Posterior cingulate gyrus (tissue), 11 donors: ENCODE measurements at places on chromosomes 5 and 9.

- no peak for DNase-seq
Measured at GRCh38 chr5:15496886-15497285, 3.1 kb upstream of the FBXL7 start.

DNA sequence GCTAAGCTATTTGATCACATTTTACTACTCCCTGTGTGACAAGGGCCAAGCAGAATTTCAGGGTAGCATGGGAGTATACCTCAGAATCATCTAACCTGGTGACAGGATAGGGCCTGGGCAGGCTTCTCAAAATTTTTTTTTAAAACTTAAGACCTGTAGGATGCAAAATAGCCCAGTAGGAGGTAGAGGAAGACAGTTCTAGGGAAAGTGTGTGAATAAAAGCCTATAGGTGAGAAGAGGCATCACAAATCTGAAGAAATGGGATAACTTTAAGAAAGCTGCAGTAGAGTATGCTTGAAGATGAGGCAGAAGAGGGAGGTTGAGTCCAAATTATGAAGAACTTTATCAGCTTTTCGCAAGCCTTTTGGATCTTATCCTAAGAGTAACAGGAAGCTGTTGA is 32.3 kb downstream of the CNTRL start:
- DNase-seq, result no peak

DNA sequence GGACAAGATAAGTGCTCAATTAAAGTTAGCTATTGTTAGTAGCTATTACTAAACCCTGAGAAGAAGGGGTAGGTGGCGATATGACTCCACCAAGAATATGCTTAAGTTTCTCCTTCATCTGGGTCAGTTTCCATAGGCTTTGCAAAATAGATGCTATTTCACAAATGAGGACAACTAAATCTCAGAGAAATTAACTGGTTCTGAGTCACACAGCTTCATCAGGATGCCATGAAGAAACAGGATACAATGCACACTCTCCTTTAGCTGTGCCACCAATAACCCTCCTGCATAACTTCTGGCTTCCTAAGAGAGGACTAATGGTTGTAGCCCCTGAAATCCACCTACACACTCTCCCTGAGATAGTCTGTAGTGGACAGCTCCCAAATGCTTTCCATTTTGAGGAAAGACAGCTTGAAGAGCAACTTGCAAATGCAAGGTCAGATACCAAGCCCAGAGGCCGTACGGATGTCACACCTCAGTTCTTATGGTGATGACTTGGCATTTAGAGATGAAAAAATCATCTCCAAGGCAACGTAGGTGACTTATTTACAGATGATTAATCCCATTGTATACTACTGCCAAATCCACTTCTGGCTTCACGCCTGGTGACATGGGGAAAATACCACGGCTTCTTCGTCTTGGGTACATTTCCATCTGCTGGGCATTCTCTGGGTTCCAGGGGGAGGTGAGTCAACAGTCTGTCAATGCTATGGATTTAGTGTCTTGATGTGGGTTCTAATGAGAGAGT is 251.4 kb upstream of the IL12B start:
- DNase-seq, result no peak

DNA sequence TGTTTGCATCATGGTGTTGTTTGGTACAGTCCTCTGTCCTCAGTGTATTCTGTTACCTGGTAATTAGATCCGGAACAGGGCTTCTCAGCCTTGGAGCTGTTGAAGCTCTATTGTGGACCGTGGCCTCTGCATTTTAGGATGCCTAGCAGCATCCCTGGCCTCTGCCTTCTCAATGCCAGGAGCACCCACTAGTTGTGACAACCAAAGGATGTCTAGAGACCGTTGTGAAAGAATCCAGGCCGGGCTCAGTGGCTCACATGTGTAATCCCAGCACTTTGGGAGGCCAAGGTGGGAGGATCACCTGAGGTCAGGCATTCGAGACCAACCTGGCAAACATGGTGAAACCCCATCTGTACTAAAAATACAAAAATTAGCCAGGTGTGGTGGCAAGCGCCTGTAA is 159.6 kb downstream of the CACNA1B start:
- DNase-seq, result no peak

GRCh38 chr5:160119905-160120266 is 636 bp upstream of the PWWP2A start:
- no peak for DNase-seq

GRCh38 chr5:148781766-148782165 is 44.6 kb upstream of the ADRB2 start:
- no peak for DNase-seq

- no peak for DNase-seq
Measured at GRCh38 chr9:88339317-88339716, 48.9 kb upstream of the SPIN1 start.

DNA sequence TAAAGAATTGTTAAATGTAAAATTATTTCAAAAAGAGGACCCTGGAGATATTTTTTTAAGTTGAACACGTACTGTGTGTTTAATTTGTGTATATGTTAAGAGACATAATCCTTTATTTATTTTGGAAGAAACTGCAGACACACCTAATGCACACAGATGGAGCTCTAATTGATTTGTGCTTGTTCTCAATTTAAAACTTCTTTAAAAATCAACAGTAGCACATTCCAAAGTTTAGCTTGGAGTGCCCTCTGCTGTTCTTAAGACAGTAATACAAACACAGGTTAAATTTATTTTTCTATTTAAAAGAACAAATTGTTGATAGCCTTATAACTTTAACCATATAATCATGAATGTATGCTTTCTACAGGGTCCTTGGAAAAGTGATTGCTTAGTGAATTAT is 277.6 kb upstream of the ADAMTS16 start:
- no peak for DNase-seq

- no peak for DNase-seq
Measured at GRCh38 chr5:83503662-83504061, 32.1 kb downstream of the VCAN start.

- DNase-seq, result no peak
Measured at GRCh38 chr9:121274851-121275250, 6.9 kb downstream of the GSN start.

DNA sequence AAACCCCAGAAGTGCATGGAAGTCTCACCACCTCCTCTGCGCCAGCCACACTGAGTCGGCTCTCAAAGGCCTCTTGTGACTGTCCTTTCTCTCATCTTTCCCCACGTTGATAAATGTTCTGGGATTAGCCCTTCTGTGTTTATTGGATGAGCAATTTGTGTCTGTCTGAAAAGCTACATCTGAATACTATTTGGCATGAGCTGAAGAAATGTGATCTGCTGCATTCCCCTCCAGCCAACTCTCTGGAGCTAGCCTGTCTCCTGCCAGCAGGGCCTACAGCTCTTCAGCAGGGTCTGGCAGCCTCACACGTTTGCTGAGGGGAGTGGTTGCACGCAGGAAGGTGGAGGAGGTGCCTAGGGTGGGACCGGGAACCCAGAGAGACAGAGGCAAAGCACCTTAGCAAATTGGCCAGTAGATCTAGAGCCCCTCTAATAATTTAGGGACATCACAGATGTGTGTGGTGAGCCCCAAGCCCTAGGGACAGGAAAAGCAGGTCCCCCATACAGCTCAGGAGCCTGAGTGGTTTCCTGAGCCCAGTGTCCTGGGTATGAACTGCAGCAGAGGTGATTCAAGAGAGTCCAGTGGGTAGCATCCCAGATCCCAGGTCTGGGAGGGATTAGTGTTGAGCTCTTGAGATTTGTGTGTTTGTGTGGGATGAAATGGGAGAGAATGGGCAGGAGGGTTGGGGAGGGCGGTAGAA is 20.5 kb upstream of the B4GALT1 start:
- no peak for DNase-seq

GRCh38 chr9:134146774-134147493 is 11.1 kb downstream of the WDR5 start:
- DNase-seq, result no peak

DNA sequence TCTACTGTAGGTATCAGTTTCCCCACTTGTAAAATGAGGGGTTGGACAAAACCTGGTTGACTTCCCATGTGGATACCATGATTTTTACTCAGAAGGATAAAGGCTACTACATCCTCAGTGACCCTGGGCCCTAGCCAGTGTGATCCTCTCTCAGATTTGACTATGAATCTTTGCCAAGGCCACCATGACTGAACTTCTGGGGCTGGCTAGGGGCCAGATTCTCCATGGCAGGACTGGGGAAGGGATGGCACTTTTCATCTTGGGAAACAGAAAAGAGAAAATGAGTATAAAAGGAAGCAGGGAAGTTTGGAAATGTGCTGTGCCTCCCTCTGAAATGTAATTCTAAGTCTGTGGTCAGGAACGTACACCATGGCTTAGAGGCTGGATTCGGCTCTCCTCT is 1.4 kb upstream of the FSTL4 start:
- no peak for DNase-seq

DNA sequence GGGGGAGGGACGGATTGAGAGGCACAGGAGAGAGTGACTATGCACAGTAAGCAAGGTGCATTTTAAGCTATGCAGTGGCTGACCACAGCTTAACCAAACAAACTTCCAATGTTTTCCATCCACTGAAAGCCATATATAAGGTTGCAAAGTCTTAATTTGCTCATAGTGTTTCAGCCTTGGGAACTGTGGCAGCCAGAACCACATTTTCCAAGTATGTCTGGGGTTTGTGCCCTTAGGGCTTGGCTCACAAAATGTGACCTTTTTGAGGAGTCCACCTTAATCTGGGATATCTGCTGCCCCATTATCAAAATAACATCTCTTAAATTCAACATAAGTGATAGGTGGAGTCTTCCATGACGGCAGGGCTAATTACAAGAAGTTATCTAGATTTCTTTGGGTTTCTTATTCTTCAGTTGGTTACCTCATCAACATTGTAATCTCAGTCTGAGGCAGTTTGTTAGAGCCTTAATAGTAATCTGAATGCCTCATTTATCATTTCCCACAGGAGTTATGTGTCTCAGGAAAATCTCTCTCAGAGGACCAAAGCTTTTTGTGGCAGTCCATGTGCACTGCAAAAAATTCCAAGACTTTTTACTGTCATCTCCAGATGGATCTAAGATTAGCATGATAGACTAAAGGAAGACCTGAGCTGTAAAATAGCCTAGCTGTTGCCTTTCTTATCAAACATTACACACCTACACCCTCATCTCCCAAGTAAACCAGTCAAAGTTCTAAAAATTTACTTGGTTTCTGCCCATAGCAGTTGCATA is 15.2 kb upstream of the UBQLN1 start:
- no peak for DNase-seq

- no peak for DNase-seq
Measured at GRCh38 chr5:8060953-8061429, 192.0 kb downstream of the MTRR start.

DNA sequence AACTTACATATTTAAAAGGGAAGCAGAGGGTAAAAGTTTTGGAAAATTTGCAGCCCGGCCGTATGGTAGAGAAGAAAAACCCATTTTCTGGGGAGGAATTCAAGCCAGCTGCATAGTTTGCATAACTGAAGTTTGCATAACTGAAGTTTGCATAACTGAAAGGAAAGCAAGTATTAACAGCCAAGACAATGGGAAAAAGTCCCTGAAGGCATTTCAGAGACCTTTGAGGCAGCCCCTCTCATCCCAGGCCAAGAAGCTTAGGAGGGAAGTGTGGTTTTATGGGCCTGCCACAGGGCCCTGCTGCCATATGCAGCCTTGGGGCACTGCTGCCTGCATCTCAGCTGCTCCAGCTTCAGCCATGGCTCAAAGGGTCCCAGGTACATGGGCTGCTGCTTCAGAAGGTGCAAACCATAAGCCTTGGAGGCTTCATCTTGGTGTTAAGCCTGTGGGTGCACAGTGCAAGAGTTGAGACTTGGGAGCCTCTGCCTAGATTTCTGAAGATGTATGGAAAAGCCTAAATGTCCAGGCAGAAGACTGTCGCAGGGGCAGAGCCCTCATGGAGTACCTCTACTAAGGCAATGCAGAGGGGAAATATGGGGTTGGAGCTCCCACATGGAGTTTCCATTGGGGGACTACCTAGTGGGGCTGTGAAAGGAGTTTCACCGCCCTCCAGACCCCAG is 36.9 kb upstream of the CXCL14 start:
- DNase-seq, result no peak

DNA sequence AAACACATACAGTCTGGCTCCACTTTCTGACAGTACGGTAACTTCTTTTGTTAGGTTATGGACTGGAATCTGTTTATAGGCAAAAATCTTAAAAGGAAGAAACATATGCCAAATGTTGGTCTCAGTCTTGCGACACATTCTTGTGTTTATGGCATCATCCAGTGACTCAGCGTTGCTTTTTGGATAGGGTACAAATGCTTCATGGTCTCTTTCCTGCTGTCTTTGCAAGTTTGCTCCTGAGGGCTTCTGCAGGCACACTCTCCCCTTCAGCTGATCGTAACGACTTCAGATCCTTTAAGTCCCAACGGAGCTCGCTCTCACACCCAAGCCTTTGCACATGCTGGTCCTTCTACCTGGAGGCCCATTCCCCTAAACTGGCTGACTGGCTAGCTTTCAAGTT is 23.6 kb upstream of the TNFSF8 start:
- no peak for DNase-seq

- DNase-seq, result no peak
Measured at GRCh38 chr5:178205749-178206047, 1.4 kb downstream of the HNRNPAB start.

DNA sequence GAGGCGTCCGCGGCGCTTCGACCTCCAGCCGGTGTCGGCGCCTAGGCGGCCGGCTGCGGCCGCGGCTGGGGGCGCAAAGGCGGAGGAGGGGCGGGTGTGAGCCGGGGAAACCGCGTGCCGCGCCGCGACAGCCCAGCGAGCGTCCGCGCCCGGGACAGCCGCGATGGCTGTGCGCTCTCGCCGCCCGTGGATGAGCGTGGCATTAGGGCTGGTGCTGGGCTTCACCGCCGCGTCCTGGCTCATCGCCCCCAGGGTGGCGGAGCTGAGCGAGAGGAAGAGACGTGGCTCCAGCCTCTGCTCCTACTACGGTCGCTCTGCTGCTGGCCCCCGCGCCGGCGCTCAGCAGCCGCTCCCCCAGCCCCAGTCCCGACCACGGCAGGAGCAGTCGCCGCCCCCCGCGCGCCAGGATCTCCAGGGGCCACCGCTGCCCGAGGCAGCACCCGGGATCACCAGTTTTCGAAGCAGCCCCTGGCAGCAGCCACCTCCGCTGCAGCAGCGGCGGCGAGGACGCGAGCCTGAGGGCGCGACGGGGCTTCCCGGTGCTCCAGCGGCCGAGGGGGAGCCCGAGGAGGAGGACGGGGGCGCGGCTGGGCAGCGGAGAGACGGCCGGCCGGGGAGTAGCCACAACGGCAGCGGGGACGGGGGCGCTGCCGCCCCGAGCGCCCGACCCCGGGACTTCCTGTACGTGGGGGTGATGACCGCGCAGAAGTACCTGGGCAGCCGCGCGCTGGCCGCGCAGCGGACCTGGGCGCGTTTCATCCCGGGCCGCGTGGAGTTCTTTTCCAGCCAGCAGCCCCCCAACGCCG is 605 bp downstream of the CHSY3 start:
- peak; percentile 22 for DNase-seq

DNA sequence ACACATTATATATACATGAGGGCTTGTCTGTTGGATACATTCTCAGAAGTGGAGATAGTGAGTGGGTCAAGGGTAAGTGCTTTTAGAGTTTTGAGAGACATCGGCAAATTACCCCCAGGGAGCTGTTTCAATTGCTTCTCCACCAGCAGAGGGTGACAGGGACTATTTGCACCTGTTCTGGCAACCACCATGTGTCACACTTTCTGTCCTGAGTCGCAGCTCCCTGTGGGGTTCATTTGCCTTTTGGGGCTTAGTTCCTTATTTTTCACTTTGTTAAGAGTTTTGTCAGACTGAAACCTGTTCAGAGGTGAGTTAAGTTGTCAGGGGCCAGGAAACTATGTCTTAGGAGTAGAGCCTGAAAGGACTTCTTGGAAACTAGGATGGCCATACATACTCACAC is 20.1 kb upstream of the SLC36A1 start:
- no peak for DNase-seq
